Neural progenitor cell (in vitro differentiated cells): ENCODE measurements at places on chromosomes 5 and 9.

DNA sequence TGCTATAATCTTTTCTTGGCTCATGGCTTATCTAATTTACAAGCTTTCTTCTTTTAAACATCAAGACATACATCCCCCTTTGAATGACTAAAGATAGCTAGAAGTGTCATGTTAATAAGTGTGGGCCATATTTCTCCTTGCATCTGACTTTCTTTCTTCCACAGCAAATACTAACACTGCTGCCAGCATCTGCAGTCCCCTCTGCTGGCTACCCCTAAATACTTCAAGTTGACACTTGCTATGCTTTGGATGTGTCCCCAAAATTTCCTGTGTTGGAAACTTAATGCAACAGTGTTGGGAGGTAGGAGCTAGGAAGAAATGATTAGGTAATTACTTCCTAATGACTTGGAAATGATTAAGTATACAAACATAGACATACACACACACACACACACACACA, 459.0 kb upstream of the ST8SIA4 start:
- DNase-seq: no peak

- DNase-seq: no peak
These were observed 79.0 kb upstream of the TARS1 start for GRCh38 chr5:33361781-33362180.

DNA sequence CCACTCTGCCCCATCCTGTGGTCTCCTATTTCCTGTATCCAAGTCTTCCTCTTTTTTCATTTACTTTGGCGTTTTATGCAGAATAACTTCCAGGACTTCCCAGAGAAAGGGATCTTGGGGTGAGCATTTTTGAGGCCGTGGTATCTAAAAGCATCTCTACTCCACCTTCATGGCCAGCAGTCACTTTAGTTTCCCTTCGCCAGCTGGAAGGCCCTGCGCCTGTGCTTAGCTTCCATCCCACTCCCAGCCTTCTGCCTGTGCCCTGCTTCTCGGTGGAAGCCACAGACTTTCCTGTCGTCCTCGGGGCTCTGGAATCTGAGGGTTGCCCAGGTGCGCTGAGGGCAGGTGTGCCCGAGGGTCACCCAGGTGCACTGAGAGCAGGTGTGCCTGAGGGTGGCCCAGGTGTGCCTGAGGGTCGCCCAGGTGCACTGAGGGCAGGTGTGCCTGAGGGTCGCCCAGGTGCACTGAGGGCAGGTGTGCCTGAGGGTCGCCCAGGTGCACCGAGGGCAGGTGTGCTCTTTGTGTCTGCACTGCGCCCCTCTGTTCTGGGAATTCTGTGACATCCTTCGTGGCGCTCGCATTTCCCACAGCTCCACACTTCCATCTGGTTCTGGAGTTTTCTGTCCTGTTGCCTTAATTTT, 32.4 kb upstream of the LRRC14B start:
- no peak for DNase-seq

DNA sequence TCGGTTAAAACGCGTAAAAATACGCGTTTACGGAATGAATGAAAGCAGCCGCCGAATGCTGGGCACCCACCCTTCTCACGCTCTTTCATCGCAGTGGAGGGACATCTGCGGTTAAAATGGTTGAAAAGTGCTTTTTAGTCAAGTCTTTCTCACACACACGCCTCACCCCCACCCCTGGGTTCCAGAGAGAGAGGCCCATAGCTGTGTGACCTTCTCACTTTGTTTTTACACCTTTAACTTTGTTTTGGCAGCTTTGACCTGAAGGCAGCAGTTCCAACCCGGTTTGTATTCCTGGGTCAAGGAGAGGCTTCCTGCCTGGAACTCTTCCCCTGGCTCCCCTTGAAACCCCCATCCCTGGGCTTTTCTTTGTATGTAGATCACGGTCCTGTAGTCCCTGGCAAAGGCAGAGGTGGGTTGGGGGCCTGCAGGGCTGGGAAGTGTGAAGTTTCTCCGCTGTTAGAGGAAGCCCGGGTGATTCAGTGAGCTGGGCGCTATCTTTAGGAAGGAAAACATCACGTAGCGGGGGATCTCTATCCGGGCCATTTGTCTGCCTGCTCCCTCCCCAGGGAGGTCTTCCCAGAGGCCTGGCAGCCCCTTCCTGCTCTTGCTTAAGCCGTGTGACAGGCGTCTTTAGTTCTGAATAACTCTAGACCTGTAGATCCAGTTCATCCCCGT, 29.6 kb downstream of the SPRY4 start:
- no peak for DNase-seq

GRCh38 chr5:83084336-83084735, 7.0 kb downstream of the XRCC4 start:
- DNase-seq: no peak

- DNase-seq: no peak
These were observed 156.1 kb upstream of the DAB2 start for GRCh38 chr5:39580702-39581453.

- peak; percentile 39 for DNase-seq
These were observed 50.6 kb downstream of the TGFBI start for GRCh38 chr5:136079195-136079985.

DNA sequence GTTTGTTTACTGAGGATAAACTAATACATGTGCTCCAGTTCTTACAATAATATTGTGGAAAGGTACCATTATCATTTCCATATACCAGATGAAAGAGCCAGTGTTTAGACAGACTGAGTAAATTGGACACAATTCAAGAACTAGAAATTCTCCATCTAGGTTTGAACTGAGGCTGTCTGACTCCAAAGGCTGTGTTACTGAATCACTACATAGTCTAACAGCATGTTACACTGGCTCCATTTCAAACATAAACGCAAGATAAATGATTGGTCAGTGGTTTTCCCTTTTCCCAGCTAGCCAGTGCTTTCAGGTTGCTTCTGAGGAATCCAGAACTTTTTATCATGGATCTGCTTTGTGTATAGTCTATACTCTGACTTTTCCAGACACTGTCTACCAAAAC, 8.1 kb downstream of the SPDL1 start:
- DNase-seq: no peak

GRCh38 chr5:159096243-159096923, 3.3 kb downstream of the EBF1 start:
- DNase-seq: peak; percentile 69

- DNase-seq: no peak
These were observed 37.1 kb upstream of the GLRX start for GRCh38 chr5:95859661-95860060.

DNA sequence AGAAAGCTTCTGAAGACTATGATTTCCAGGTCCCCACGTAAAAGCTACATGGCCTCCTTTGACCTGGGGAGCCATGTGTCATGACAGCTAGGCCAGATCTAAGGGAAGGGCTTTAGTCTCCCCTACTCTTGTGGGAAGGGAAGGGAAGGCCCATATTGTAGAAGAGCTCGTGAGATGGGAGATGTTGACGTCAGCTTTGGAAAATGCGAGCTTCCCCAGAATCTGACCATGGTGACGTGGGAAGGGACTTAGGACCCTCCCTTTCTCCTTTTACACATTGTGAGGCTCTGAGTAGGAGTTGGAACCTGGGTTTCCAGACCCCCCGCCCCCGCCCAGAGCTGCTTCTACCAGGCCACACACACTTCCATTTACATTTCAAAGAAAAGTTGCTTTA, 165.5 kb downstream of the SYK start:
- DNase-seq: no peak

DNA sequence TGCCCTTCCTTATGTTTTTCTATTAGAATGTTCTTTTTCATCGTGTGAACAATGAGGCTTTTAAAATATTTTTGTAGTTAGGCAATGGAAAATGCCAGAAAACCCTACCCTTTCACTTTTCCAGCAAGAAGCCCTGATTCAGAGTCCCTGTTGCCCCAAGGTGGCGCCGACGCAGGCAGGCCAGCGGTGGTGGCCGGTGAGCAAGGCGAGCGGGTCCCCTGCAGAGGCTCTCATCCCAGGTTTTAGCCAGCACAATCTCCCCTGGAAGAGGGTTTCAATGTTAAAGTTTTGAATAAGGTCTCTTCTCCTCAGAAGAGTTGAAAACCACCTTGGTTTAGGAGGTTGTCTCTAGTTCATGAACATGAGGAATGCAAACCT, 40.8 kb upstream of the CKMT2 start:
- DNase-seq: peak; percentile 26

DNA sequence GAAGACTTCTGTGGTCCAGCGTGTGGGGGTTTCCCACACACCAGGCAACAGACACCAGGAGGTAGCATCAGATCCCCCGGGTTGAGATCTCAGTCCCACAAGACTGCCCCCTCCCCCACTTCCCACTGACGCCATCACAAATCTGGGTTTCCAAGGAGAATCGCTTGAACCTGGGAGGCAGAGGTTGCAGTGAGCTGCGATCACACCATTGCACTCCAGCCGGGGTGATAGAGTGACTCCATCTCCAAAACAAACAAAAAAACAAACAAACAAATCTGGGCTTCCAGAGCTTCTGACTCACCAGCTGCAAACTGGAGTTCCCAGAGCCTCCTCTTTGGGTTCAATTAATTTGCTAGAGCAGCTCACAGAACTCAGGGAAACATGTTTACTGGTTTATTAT, 4.7 kb upstream of the GBGT1 start:
- DNase-seq: no peak

DNA sequence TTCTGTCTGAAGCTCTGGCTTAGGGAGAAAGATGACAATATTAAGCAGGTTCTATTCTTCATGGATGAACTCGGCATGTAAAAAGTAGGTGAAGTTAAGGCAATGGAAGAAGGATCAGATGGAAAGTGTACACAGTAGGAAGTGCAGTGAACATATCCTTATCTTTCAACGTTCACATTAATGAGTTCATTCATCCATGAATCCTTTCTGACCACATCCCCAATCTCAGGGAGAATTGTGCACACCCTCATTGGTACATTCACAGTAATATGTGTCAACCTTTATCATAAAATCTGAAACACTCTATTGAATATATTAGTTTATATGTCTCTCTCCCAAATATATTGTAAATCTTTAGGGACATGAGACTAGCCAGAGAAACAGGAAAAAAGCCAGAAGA, 5.5 kb downstream of the GIN1 start:
- DNase-seq: no peak

DNA sequence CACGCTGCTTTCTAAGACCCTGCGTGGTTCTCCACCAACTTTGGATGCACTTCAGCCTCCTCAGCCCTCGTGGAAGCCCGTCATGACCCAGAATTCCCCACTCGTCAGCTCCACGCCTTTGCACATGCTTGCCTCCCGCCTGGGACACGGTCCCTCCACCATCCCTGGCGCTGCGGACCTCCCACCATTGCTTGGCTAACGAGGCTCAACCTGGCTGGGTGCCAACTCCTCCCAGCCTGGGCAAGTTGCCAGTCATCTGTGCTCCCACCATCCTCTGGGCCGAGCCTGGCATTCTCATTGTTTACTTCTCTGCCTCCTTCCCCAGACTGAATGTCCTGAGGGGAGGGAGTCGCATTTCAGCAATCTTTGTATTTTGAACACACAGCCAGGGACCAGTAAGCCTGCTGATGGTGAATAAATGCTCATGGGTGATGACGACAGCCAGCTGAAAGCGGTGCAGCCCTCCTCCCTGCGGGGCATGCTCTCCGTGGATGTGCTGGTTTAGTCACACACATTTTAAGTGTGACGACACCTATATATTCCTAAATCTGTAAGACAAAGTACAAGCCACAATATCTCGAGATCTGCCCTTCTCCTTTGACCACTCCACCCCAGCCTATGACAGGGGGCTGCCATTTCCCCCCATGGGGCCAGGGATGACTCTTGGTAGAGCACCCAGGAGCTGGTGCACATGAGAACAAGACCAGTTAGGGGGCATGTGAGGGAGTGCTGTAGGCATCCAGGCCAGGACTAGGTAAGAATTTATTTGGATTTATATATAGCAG, 37.6 kb downstream of the ANKRD33B start:
- DNase-seq: no peak

DNA sequence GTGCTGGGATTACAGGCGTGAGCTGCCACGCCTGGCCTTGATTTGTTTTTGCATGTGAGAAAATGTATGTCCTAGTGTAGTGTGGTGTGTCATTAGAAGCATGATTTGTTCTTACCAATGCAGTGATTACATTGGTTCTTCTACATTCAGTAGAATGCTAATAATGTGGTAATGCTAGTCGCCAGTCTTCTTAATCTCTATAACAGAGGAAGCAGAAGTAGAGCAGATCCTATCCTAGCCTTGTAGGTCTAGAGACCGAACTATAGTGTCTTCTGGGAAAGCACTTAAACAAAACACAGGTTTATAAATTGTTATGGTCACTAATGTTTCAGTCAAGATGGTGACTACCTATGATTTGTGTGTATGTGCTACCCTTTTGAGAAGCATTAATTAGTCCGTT, 197.5 kb upstream of the DMRT1 start:
- no peak for DNase-seq

DNA sequence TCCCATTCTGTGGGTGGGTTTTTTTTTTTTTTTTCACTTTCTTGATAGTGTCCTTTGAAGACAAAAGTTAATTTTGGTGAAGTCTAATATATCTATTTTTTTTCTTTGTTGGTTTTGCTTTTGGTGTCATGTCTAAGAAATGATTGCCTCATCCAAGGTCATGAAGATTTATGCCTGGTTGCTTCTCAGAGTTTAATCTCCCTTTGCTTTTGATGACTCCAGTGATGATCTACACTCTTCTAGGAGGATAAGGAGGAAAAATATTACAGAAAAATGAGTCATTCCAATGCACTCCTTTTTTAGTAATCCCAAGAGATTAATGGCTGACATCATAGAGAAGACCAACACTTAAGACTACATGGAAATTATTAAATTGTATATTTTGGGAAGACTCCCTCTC, 79.7 kb upstream of the ICE1 start:
- no peak for DNase-seq

DNA sequence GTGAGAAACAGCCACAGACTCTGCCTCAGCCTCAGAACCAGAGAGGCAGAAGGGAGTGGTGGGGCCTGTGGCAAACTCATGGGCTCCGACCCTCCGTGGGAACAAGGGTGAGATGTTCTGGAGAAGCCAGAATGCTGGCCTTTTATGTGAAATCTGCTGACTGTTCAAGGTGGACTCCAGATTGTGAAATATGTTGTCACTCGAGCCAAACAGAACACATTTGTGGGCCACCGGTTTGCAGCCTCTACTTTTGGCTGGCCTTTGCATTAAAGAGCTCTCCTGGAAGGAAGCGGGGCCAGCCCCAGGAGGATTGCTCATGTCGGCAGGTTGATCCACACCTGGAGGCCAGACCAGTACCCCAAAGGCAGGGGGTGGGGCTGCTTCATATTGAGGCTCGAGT, 62.4 kb downstream of the ERGIC1 start:
- no peak for DNase-seq

GRCh38 chr9:130629443-130630070, 34.8 kb upstream of the PRDM12 start:
- no peak for DNase-seq
